ENCODE measurements at places on chromosomes 7 and 10. TPM values are rescaled to one million over a fixed set of nuclear protein-coding genes. Genes with fewer than 3 reads are reported as not detected.

- DNase-seq = peak; percentile 10
These were observed 616.2 kb downstream of the DNAJB6 start for GRCh38 chr7:157952841-157953645.

DNA sequence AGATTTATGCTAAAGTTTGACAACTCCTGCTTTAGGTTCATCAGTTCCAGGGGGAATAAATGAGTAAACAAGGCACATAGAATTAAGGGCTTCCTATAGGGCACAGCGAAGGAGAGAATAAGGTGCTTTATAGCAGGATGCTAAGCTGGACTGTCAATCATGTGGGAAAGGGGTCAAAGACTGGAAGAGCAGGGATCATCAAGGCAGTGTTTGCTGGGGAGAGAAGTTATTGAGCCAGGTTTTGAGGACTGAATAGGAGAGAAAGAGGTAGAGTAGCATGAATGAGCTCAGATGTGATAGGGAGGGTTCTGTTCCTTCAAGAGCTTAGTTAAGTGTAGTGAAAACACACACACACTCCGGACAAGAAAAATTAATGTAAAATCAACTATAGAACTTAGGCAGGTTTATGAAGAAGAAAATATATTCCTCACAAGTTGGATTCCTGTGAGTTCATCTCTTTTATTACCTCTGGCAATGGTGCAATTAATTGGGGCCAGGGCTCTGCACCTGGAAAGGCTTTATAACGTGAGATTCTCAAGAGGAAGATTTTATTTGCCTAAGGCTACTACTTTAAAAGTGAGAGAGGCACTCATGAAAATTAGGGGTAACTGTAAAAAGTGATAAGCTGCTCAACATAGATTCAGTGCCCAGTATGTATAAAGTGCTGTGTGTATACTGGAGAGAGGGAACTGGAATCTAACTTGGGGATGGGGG, 222.4 kb downstream of the AUTS2 start:
- DNase-seq = no peak

DNA sequence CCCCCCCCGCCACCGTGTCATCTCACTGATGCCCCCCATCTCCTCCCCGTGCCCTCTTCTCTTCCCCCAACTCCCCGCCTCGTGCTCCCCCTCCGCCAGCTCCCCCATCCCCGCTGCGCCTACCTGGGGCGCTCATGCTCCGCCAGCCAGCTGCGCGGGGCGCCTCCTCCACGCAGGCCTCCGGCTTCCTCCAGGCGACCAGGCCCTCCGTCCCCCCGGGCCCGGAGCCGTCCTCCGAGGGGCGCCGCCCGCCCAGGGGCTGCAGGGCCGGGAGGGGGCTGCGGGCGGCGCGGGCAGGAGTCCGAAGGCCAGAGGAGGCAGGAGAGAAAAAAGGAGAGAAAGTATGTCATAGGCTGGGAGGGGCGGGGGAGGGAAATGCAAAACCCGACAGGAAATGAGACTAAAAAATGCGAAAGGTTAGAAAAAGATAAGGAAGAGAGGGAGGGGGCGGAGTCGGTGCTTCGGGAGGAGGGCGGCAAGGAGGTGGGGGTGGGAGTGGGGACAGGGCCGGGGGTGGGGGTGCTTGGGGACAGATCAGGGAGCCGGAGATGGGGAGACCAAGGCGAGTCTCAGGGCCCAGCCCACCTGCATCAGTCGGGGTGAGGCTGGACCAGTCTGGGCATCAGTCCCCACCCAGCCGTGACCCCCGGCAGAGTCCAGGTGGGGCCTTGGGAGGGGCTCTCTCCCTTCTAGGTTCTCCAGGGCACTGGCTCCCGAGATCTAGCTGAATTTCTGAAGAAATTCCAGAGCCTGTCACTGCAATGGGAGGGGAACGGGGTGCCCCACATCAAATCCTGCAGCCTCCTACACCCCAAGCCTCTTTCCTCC, at the start of gene CARD11:
TSS of gene CARD11 (minus strand) at position 324 of the 828 bp plus-strand sequence. CDS start 85,361 bp downstream, outside the sequence.
- no peak for DNase-seq

- DNase-seq = no peak
These were observed 90.5 kb downstream of the RPS24 start for GRCh38 chr10:78124167-78124566.

- DNase-seq = no peak
These were observed 107.2 kb upstream of the C10orf90 start for GRCh38 chr10:126777714-126778113.

- DNase-seq = no peak
These were observed 13.5 kb downstream of the IQCE start for GRCh38 chr7:2572101-2572842.

DNA sequence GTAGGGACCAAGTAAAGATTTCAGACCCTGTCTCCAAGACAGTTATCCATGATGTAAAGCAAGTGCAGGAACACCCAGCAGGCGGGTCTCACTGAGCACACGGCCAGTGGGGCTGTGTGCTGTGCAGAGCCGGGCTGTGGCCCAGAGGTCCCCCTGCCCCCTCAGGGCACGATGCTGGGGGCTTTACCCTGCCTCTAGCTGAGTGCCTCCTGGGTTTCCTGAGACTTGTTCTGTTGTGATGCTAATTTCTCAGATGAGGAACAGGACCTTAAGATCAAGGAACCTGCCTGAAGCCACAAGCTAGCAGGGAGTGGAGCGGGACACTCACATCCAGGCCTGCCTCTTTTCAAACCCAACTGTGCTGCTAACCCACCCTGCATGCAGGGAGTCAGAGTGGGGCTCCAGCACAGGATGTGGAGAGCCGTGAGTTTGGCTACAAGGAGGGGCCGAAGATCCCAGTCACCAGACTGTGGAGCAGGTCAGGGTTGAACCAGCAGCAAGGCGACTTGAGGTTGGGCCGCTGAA, 76.1 kb upstream of the LYZL2 start:
- DNase-seq = no peak

DNA sequence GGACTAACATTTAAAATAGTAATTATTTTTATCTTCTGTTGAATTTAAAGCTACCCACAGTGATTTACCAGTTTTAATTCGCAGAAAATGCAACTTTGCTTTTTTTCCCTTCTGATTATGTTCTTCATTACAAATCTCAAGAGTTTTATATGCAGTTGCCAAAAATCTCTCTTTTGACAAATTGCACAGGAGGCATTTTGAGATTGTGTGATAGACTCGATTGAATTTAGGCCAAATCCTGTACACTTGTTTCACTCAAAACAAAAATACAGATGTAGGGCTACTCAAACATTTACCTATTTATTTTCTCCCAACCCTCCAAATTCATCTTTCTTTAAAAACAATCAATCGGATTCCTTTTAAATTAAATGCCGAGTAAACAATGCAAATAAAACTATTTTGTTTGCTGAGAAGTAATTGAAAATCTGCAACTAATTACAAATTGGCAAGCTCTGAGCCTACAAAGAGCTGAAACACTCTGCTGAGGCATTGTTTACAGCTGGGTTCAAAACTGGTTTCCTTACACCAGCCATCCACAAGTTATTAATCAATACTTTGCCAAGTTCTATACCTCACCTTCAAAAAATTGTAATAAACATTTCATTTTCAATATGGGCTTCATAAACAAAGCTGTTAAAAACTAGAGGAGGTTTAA, 214.9 kb upstream of the TCF7L2 start:
- no peak for DNase-seq

DNA sequence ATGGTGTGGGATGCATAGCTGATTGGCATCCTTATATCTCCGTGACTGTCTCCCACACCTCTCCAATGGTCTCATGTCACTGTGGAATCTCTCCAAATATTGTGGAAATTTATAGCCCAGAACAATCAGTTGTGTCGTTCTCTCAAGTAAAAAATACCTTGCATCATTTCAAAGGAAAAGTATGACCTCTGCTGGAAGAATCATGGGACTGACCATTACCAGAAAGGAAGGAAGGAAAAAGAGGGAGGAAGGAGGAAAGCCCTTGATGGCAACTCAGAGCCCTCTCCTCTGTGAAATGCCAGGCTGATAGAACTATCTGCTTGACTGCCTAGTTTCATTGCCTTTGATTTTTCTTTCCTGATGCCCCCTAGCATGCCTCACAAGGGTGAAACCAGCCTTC, 76.3 kb downstream of the FOXI2 start:
- DNase-seq = no peak

GRCh38 chr10:2964632-2965296, 102.6 kb upstream of the PFKP start:
- DNase-seq = no peak

DNA sequence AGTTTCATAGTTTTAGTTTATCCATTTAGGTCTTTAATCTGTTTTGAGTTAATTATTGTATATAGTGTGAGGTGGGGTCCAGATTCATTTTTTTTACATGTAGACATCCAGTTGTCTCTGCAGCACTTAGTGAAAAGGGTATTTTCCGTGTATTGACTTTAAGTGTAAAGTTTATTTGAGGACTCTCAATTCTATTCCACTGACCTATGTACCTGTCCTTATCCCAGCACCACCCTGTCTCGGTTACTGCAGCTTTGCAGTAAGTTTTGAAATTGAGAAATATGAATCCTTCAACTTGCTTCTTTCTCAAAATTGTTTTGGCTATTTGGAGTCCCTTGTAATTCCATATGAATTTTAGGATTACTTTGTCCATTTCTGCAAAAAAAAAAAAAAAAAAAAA, 29.8 kb downstream of the FHIP2A start:
- DNase-seq = no peak

DNA sequence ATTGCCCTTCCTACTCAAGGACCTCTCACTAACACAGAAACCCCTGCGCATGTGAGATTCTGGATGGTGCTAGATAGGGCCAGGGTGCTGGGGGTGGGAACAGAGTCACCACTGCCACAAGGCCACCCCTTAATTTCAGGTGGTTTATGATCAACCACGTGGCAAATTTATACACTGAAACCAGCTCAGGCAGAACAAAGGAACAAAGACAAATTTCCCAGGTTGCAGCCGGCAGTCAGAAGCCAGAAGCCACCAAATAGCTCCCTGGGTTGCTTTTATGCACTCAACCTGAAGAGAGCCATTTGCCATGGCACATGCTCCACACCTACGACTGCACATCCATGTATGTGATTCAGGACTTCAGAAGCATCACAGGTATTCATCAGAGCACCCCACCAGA, 2.5 kb downstream of the VOPP1 start:
- DNase-seq = no peak

- DNase-seq = no peak
These were observed 316.4 kb upstream of the IGFBP3 start for GRCh38 chr7:46237466-46237865.

DNA sequence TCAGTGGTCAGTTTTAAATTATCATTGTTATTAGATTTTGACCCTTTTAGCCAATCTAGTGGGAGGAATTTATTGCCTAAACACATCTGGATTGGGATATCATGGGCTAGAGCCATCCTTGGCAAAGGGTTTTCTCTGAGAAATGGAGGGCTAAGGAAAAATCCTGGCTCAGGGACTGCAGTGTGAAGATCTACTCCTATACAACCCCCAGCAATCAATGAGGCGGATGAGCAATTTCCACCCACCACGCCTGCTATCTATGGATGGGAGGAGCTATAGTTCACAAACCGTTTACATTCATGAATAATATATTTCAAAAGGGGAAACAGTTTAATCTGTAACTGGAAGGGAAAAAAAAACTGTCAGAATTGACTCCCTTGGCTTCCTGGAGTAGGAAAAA, 2.7 kb downstream of the CAV1 start:
- no peak for DNase-seq

DNA sequence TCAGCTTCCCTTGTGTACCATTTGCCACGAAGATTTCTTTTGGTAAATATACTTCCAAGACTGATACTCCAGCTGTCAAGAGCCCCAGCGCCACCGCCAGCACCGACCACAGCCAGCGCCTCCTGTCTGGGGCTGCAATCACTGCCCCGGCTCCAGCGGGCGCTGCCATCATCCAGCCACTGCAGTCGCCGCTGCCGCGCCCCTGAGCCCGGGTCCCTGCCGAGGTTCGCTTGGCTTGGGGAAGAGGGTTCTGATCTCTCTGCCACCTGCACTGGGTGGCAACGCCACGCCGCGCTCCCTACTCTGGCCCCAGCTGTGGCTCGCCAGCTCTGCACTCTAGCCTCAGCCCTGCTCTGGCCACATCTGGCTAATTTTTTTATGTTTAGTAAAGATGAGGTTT, 57.7 kb upstream of the ZNF138 start:
- no peak for DNase-seq

GRCh38 chr7:91913612-91914011, 27.1 kb upstream of the AKAP9 start:
- DNase-seq = no peak

DNA sequence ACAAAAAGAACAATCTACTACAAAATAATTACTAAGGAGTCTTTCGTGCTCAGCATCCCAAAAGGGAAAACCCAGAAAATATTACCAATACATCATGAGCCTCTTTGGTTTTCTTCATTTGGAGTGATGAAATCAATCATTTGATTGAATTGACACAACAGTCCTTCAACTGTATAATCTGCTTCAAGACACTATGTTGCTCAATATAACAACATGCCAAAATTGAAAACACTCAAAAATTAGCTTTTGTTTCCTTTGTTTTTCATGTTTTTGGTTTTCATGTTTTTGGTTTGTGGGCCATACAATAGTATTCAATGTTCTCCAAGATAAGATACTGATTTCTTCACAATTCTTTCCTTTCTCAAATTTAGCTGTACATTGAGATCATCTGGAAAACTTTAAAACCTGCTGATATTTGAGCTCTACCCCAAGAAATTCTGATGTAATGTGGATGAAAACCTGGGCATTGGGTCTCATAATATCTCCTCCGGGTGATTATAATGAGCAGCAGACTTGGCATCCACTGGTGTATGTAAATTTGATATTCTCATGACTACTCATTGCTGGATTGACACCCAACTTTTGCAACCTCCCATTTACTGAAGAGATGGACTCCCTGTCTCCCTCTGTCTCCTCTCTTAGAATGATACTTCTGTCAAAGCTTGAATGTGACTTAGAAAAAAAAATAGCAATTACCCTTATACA, 4.6 kb downstream of the SOSTDC1 start:
- no peak for DNase-seq

OPALIN gene
- not detected for total RNA-seq

BAG3 gene
- total RNA-seq = 8.5 TPM

SPDYE3 gene
- not detected for total RNA-seq

INMT gene
- not detected for total RNA-seq

CDHR3 gene
- 1.8 TPM for total RNA-seq

SH3PXD2A gene
- total RNA-seq = 19.1 TPM
